ENCODE measurements at places on chromosomes 12 and 14.

GRCh38 chr14:55747186-55747585 lies 167.2 kb downstream of the KTN1 start:
- DNase-seq, result no peak

DNA sequence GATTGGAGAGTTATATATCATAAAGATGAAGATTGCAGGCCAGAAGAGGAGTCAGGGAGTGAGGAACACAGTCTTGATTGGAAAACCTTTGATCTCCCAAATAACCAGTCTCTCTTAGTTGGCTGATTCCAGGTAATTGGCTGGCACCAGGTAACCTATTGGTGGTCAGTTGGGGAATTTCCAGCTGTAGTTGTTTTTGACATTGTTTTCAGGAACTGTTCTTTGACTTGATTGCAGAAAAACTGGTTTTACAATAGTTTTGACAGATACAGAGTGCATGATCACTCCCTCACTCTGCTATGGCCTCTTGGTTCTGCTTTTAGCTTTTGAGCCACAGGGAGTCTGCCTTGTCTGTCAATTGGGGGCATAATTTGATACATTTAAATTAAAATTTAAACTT lies 71.6 kb downstream of the ZNF641 start:
- no peak for DNase-seq

- peak; percentile 25 for DNase-seq
Measured at GRCh38 chr12:56104815-56105608, 653 bp downstream of the PA2G4 start.

- no peak for DNase-seq
Measured at GRCh38 chr14:44995770-44996294, 33.8 kb downstream of the TOGARAM1 start.

- DNase-seq, result peak; percentile 34
Measured at GRCh38 chr14:102200690-102201352, 61.1 kb downstream of the WDR20 start.

DNA sequence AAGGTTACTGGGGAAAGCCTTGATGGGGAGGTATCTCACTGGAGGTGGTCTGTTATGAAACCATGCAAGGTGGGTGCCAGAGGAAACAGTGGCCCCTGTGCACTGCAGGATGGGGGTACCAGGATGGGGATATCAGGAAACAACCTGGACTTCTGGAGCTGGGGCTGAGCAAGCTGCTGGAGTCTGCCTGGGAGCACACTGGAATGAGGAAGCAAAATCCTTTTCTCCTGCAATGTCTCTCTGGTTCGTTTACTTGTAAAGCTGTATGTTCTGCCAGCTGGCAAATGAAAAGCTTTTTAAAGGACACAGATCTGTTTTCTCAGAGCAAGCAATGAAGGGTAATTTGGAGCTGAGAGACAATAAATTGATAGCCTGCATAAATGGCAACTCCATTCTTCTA lies 23.2 kb upstream of the SERPINA1 start:
- no peak for DNase-seq

All from CD4-positive, alpha-beta T cell treated with Interleukin-17A for 4 hours (primary cell).